ENCODE measurements at places on chromosomes 5 and 9. TPM values are rescaled to one million over a fixed set of nuclear protein-coding genes. Genes with fewer than 3 reads are reported as not detected.
A peak's percentile ranks its signal among the peaks of the same experiment; 100 is the strongest.

MSX2 gene
- 0.31 TPM for total RNA-seq

TRPM6 gene
- not detected for total RNA-seq

NNT gene
- 22.3 TPM for total RNA-seq

SLC45A2 gene
- total RNA-seq, result not detected

PCDHGB7 gene
- total RNA-seq, result not detected

PLAC8L1 gene
- total RNA-seq, result not detected

ARSI gene
- 0.22 TPM for total RNA-seq

FOXE1 gene
- not detected for total RNA-seq

- peaks cover 23% of the 10 kb centered on the region for H3K36me3 ChIP-seq
- H3K27ac ChIP-seq, result no peak within 1 kb of the TSS
- peak; percentile 71 for DNase-seq
- H3K27me3 ChIP-seq, result peaks cover 4% of the 10 kb centered on the region
These were observed at the start of gene CIZ1 for GRCh38 chr9:128191406-128192046. CIZ1 (minus strand) TSS chr9:128191572; CDS start chr9:128190857, 715 bp downstream.

DNA sequence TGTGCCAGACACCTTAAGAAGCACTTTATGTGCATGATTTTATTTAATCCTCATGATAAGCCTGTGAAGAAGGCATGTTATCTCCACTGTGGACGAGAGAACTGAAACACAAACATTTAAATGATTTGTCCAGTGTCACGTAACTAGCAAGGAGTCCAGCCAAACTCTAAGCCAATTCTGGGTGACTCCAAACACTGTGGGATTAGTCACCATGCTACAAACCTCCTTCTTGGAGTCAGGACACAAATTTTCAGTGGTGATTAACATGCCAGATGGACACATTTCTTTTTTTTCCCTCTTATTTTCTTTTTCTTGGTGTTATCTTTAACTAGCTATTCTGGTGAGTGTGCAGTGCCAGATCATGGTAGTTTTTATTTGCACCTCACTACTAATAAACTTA lies 316.8 kb downstream of the NDUFS4 start:
- no peaks in the 10 kb centered on the region for H3K36me3 ChIP-seq
- H3K4me3 ChIP-seq, result no peak overlapping the region
- H3K27ac ChIP-seq, result no peak overlapping the region
- no peaks in the 10 kb centered on the region for H3K27me3 ChIP-seq

DNA sequence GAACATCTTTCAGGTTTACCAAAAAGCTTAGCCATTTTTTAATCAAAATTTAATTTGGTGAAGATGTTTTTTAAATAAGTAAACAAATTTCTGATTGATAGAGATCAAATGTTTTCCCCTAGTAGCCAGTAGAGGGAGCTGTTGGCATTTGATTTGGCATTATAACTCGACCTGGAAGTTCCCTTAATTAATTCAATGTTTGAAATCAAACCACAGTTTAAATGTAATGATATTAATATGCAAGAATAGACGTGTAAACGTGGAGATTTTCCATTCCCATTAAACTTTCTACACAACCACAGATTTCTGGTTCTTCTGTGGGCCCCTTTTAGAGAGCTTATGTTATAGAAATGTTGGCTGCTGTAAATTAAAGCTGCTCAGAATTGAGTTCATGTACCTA lies 148.1 kb upstream of the MPDZ start:
- H3K27ac ChIP-seq, result no peak overlapping the region
- H3K4me1 ChIP-seq, result no peaks in the 10 kb centered on the region

GRCh38 chr9:120652934-120653333 lies 61.3 kb downstream of the MEGF9 start:
- H3K36me3 ChIP-seq, result no peaks in the 10 kb centered on the region
- no peaks in the 10 kb centered on the region for H3K27me3 ChIP-seq
- no peak overlapping the region for H3K4me3 ChIP-seq
- no peaks in the 10 kb centered on the region for H3K4me1 ChIP-seq

- no peaks in the 10 kb centered on the region for H3K36me3 ChIP-seq
- no peak for DNase-seq
- peaks cover 6% of the 10 kb centered on the region for H3K4me1 ChIP-seq
- no peak overlapping the region for H3K27ac ChIP-seq
These were observed 958 bp downstream of the MYOZ3 start for GRCh38 chr5:150661821-150662596.

- H3K36me3 ChIP-seq, result peaks cover 24% of the 10 kb centered on the region
- H3K27ac ChIP-seq, result no peak overlapping the region
- H3K4me3 ChIP-seq, result peak overlapping the region; percentile 42
- H3K4me1 ChIP-seq, result peaks cover 17% of the 10 kb centered on the region
These were observed 1.9 kb downstream of the DOK3 start for GRCh38 chr5:177507596-177508220.

- DNase-seq, result no peak
- peaks cover 16% of the 10 kb centered on the region for H3K36me3 ChIP-seq
- no peaks in the 10 kb centered on the region for H3K27me3 ChIP-seq
- no peak overlapping the region for H3K27ac ChIP-seq
These were observed 23.9 kb downstream of the GTF3C4 start for GRCh38 chr9:132694144-132694543.

DNA sequence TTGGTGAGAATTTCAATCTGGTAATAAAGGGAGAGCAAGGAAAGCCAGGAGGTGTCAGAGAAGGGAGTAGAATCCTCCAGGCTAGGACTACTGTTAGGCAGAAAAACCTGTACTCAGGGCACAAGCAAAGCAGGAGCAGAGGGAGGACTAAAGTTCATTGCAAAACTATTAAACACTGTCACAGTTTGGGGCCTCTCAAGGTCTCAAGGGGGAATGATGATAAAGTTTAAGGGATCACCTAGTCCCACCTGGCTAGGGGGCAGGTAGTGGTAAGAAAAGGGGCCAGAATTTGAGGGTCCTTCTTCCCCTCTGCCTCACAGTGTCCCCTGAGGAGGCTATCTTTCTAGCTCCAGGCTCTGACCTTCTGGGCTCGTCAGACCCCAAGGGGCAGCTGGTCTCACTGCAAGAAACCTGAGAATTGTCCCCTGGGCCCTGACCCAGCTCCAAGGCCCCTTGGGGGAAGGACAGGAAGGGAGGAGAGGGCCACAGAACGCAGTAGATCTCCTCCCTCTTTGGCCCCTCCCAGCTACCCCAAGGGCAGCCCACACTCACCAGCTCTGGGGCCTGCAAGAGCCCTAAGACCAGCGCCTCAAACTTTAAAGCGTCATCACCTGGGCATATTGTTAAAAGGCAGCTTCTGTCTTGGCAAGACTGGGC lies 974 bp downstream of the CCDC69 start:
- no peaks in the 10 kb centered on the region for H3K27me3 ChIP-seq
- DNase-seq, result peak; percentile 80
- peak overlapping the region; percentile 98 for H3K4me3 ChIP-seq

- no peak for DNase-seq
- H3K4me1 ChIP-seq, result no peaks in the 10 kb centered on the region
- no peak overlapping the region for H3K27ac ChIP-seq
- H3K4me3 ChIP-seq, result no peak overlapping the region
These were observed 69.1 kb upstream of the NR4A3 start for GRCh38 chr9:99752417-99753109.

- no peak for DNase-seq
- no peaks in the 10 kb centered on the region for H3K36me3 ChIP-seq
- no peak overlapping the region for H3K27ac ChIP-seq
- H3K4me3 ChIP-seq, result no peak overlapping the region
- H3K4me1 ChIP-seq, result no peaks in the 10 kb centered on the region
These were observed 239.9 kb upstream of the TNC start for GRCh38 chr9:115357821-115358220.

GRCh38 chr9:27482709-27483108 lies 41.4 kb upstream of the IFNK start:
- no peaks in the 10 kb centered on the region for H3K36me3 ChIP-seq
- no peak for DNase-seq
- no peaks in the 10 kb centered on the region for H3K4me1 ChIP-seq
- no peak overlapping the region for H3K4me3 ChIP-seq
- H3K27ac ChIP-seq, result no peak overlapping the region

DNA sequence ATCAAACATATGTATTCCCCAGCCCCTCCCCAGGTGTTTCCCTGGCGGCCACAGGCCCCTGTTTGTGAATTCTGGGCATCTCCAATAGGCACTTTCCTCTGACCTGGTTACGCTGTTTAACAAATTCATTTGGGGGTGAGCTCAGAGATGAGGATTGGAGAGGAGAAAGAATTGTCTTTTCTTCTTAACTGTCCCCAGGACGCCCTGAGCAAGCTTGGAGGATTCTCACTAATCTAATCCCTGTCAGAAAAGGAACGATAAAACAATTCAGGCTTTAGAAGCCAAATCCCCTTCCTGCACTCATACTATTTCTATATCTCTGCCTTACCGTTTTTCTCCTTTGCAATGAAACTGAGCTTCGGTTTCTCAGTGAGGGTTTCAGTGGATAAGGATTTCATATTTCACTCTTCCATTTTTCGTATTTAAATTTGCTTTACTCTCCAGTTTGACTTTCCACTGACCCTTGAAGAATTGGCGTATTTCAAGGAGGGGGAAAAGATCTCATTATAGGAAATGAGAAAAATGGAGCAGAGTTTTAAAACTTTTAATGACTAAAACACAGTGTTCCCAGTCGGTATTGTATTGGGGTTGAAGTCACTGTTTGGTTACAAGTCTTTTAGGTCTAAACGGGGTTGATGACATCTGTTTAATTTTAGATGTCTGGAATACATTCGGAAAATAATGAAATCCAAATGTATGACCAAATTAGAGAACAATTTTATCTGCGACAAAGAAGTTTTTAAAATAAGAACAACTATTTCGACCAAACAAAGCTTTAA lies 180.1 kb downstream of the MACROH2A1 start:
- H3K27me3 ChIP-seq, result no peaks in the 10 kb centered on the region
- no peak for DNase-seq
- no peaks in the 10 kb centered on the region for H3K4me1 ChIP-seq
- no peaks in the 10 kb centered on the region for H3K36me3 ChIP-seq
- H3K27ac ChIP-seq, result no peak overlapping the region

DNA sequence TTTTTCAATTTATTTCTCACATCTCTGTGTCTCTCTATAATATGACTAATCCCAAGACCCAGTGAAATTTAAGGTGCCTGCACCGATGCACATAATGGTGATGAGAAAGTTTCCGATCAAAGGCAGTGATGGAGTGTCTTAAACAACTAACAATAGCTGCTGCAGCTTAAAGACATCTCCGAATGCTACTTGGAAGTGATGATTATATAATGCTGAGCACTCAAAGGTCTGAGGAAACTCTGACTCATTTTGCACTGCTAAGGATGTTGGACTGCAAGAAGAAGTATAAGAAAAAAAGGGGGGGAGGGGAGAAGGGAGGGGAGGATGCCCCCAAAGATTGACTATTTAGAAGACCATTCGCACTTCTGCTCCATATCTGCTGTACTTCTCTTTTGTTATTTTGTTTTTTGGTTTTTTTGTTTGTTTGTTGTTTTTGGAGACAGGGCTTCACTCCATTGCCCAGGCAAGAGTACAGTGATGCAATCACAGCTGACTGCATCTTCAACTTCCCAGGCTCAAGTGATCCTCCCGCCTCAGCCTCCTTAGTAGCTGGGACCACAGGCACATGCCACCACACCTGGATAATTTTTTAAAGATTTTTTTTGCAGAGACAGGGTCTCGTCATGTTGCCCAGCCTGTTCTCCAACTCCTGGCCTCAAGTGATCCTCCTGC lies 192.2 kb downstream of the HSD17B3 start:
- no peaks in the 10 kb centered on the region for H3K27me3 ChIP-seq
- no peaks in the 10 kb centered on the region for H3K36me3 ChIP-seq
- H3K4me1 ChIP-seq, result no peaks in the 10 kb centered on the region
- no peak overlapping the region for H3K4me3 ChIP-seq
- H3K27ac ChIP-seq, result no peak overlapping the region
- DNase-seq, result no peak

- H3K4me1 ChIP-seq, result no peaks in the 10 kb centered on the region
- no peaks in the 10 kb centered on the region for H3K36me3 ChIP-seq
- no peak overlapping the region for H3K4me3 ChIP-seq
- no peak overlapping the region for H3K27ac ChIP-seq
These were observed 285.6 kb downstream of the PRR16 start for GRCh38 chr5:120749737-120750136.

DNA sequence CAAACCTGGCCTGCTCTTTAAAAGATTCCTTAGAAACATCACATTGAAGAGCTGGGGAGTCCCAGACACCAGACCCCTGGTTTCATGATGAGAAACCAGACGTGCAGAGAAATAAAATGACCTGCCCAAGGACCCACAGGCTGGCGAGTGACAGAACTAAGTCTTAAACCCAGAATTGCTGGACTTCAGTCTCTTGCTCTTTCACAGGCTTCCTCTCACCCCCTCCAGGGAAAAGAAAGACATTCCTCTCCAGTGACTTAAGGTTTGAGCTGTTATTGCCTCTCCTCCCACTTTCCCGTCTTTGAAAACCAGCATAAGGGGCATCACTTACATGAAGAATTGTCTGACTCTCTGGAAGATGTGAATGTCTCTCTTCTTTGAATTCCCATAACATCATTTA lies 535.2 kb downstream of the IRX1 start:
- no peaks in the 10 kb centered on the region for H3K27me3 ChIP-seq
- no peaks in the 10 kb centered on the region for H3K36me3 ChIP-seq
- H3K4me1 ChIP-seq, result no peaks in the 10 kb centered on the region
- DNase-seq, result no peak
- no peak overlapping the region for H3K4me3 ChIP-seq

DNA sequence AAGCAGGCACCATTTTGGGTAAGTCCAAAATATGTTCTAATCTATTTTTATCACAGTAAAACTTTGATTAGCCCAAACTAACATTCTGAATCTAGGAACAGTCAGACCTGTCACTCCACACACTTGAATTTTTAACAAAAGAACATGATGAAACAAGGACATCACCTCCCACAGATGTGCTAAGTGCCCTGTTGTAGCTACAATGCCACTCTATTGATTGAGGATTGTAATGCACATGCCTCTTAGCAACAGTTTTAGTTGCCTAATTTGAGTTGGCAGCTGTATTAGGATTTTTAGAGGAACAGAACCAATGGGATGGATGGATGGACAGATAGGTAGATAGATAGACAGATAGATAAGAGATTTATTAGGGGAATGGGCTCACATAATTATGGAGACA lies 20.3 kb upstream of the RNF20 start:
- H3K27me3 ChIP-seq, result no peaks in the 10 kb centered on the region
- H3K4me1 ChIP-seq, result no peaks in the 10 kb centered on the region

- no peak overlapping the region for H3K4me3 ChIP-seq
- peaks cover 3% of the 10 kb centered on the region for H3K36me3 ChIP-seq
These were observed 95.5 kb downstream of the F2RL2 start for GRCh38 chr5:76527685-76528161.

DNA sequence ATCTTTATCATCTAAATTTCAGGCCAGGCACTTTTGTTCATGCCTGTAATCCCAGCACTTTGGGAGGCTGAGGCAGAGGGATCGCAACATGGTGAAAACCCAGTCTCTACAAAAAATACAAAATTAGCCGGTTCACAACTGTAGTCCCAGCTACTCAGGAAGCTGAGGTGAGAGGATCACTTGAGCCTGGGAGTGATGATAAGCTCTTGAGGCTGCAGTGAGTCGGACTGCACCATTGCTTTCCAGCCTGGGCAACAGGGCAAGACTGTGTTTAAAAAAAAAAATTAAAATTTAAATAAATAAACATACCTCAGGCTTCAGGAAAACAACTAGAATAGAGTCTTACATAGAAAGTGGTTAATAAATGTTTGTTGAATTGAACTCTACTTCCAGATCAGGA lies 147.4 kb downstream of the AGTPBP1 start:
- no peak overlapping the region for H3K4me3 ChIP-seq
- no peak overlapping the region for H3K27ac ChIP-seq
- no peaks in the 10 kb centered on the region for H3K4me1 ChIP-seq
- DNase-seq, result no peak
- H3K27me3 ChIP-seq, result no peaks in the 10 kb centered on the region

Data from CD4-positive, alpha-beta T cell (primary cell).